Activated naive CD8-positive, alpha-beta T cell treated with anti-CD3 and anti-CD28 coated beads for 36 hours (primary cell): ENCODE measurements at places on chromosomes 3 and 15.

DNA sequence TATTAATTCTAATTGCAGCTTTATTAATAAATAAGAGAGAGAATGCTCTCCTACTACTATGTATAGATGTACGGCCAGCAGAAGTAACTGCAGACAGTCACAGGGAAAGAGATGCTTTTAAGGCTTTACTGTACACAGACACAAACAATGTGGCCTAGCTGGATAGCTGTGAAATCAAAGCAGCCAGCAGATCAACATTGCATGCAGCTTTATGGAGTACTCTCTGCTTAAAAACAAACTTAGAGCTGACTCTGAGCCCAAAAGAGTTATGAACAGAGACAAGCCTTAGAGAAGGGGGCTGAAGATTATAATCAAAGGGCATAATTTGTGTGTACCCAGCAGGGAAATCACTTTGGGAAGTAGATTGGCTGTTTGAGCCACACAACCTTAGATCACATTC lies 47.2 kb downstream of the CADM2 start:
- DNase-seq = no peak

DNA sequence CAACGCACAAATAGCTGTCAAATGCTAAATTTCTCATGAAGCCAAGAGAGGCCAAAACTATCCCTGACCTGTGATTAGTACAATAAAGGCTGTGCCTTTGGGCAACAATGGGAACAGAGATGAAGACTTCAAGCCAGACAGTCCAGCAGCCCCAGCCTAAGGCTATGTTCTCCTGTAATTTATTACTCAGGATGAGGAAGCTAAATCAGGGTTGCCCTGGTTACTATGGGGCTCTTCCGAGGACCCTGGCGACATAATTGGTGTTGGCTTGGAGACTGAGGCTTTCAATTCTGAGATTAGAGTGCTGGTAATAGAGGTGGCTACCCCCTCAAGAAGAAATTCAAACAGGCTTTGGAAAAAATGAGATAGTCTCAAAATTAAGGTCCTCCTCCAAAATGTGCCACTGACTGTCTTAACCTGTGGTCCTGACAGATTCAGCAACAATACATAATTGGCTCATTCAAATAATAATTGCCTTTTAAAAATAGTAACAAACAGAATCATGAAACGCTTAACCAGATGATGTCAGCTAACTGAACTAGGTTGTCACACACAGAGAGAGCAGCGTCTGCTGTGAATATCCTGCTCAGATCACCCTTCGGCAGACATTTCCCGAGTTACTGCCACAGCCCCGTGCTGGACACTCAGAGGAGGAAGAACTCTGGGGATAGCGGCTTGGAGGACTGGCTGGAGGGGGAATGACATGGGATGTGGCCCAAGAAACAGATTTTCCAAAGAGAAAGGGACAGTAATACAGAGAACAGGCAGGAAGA lies 43.0 kb downstream of the NSMCE3 start:
- no peak for DNase-seq

DNA sequence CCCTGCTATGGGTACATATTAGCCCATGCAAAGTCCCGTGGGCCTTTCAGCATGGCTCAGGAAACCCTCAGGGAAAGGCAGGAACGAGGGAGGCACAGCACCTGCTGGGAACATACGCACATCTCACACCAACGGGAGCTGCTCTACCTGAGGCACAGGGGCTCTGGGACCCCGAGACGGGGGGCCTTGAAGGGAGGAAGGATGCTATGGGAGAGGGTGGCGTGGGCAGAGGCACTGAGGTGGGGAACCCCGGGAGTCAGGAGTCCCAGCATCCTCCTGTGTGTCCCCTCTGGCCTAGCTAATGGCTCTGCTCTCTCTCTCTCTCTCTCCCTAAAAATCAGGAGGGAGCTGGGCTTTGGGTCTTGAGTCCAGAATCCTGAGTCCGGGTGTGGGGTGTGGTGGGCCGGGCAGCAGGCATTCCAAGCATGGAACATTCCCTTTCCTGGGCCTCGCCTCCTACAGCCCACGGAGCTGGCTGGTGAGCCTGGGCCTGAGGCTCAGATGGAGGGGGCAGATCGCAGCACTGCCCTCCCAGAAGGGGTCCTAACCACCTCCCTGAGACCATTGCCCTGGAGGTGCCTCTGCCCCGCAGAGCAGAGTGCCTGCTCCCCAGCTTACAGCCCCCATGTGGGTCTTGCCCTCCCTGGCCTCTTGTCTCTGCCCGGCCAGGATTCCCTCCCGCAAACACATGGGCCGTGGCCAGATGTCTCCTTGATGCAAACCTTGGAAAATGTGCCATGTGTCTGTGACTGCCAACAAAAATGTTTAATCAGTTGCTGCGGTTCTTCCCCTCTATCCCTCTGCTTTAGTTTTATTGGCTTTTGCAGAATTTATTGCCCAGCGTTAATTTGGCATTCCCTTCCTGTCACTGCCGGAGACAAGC lies 101.6 kb downstream of the TMEM266 start:
- no peak for DNase-seq

- DNase-seq = no peak
Measured at GRCh38 chr3:168248383-168249204, 152.9 kb upstream of the GOLIM4 start.

DNA sequence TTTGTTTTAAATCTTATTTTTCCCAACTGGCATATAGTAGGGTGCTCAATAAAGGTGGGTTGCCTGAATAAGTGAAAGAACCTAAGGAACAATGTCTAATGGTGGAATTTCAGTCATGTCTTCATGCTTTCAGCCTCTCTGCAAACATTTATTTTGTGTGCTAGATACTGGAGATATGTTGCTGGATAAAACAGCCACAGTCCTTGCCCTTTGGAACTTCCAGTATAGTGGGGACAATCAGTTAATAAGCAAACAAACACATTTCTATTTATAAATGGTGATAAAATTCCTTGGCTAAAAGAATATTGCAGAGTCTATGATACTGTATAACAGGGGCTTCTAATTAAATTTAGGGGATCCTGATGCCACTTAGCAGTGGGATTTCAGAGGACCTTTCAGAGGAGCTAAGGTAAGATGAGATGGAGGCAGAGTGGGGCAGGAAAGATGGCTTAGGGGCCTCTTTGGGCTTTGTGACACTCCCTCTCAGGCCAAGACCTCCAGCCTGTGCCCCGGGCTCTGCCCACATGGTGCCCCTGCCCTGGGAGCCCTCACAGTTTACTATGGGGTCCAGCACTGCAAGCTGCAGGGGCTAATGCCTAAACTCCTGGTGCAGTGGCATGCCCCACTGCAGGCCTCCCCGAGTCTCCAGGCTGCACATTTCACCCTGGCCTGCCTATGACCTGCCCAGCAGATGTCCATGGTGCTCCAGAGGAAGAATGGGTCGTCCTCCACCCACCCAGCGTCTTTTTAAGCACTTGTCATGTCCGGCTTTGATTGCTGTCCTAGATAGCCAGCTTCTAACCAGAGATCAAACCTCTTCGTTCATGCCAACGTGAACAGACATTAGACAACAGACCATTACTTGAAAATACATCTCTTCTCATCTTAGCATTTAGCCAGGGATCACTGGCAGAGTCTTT lies 61.6 kb upstream of the PRR23C start:
- no peak for DNase-seq

DNA sequence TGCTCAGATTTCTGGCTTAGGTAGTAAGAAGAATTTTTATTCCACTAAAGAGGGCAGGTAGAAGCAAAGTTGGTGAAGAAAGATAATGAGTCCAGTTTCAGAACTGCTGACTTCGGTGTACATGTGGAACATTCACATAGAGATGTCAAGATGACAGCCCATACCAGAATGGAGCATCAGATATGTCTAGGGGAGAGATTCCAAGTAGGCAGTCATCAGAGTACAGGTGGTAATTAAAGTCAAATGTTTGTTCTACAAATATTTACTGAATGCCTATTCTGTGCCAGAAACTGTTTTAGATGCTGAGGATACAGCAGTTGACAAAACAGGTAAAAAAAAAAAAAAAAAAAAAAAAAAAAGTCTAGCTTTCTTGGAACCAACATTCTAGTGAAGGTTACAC lies 81.9 kb downstream of the FGF12 start:
- DNase-seq = no peak

GRCh38 chr15:37056177-37057121 lies 43.9 kb downstream of the MEIS2 start:
- DNase-seq = no peak

GRCh38 chr3:70742081-70742480 lies 429.6 kb upstream of the MDFIC2 start:
- no peak for DNase-seq

- DNase-seq = no peak
Measured at GRCh38 chr15:67307156-67307555, 52.6 kb downstream of the IQCH start.

DNA sequence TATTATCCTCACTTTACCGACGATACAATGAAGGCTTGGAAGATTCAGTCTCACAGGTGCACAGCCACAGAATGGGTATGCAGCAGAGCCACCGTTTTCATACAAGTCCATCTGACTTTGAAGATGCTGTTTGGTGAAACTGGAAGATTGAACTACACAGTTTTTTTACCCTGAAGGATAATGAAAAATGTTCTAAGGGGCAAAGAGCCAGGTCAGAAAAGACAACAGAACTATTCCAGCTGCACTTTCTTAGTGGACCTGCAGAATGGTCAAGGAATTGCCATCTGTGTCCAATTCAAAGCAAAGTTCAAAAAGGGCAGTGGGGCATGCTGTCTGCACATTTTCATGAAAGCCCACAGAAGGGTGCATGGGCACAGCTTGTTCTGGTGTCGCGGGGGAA lies 127.6 kb upstream of the PDZRN3 start:
- no peak for DNase-seq

DNA sequence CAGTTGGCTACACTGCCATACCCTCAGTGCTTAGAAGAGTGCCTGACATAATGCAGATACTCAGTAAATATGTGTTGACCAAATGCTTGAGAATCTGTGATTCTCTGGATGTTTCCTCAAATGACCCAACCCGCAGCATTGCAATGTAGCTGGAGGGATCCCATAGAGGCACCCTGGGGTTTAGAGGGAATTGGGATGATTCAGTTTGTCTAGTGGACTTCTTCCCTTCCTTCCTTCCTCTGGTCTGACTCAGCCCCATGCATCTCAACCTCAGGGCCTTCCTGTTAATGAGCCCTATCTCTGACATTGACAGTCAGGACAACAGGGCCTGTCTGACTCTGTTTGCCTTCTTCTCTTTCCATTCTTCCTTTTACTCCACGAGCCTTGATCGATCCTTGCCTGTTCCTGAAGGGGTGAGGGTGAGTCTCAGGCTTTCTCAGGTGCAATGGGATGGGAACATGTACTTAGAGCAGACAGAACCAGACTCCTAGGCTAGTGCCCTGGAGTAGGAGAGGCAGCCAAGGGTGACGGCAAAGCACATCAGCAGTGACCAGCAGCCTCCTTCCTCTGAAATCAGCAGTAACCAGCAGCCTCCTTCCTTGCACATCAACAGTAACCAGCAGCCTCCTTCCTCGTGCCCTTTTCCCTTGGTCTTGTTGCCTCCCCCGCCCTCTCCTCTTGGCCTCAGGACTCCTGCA lies 78.2 kb downstream of the DGKG start:
- DNase-seq = no peak

DNA sequence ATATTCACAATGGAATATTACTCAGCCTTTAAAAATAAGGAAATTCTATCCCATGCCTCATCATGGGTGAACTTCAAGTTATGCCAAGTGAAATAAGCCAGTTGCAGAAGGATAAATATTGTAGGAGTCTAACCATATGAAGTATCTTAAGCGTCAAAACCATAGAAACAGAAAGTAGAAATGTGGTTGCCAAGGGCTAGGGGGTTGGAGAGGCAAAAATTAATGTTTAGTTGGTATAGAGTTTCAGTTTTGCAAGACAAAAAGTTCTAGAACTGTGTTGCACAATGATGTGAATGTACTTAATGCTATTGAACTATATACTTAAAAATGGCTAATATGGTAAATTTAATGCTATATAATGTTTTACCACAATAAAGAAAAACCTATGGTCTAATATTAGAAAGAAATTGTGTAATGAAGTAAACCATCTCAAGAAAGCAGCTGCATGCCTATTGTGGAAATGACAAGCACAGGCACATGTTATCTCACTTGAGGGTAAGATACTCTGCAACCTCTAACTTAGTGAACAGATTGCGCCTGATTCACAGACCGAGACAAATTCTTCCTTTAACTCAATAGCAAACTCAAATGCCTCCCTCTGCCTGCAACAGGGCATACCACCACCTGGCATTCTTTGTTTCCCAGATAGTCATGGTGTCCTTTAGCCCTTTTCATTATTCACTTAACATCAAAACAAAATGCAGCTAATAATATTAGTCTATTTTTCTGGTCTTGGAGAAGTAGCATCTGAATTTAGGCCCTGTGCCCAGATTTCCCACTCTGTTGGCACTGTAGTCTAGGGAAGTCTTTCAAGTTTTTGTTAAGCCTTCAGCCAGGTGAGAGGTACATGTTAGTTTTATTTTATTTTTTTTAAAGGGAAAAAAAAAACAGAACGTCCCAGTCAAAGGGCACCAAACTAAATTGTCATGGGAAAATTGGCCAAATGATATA lies 80.2 kb upstream of the ACP3 start:
- DNase-seq = no peak

DNA sequence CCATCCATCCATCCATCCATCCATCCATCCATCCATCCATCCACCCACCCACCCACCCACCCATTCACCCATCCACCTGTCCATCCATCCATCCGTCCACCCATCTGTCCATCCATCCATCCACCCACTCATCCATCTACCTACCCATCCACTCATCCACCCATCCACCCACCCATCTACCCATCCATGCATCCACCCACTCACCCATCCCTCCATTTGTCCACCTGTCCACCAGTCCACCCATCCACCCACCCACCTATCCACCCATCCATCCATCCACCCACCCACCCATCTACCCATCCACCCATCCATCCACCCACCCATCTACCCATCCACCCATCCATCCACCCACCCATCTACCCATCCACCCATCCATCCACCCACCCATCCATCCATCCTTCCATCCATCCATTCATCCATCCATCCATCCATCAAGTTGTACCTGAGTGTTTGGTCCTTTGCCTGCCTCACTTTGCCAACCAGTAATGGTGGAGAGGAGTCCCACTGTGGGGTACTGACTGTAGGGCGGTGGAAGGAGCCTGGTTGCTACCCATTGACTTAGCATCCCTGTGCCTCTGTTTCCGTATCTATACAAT lies 17.3 kb downstream of the PSTPIP1 start:
- no peak for DNase-seq

- no peak for DNase-seq
Measured at GRCh38 chr15:54131410-54131809, 153.2 kb downstream of the UNC13C start.

DNA sequence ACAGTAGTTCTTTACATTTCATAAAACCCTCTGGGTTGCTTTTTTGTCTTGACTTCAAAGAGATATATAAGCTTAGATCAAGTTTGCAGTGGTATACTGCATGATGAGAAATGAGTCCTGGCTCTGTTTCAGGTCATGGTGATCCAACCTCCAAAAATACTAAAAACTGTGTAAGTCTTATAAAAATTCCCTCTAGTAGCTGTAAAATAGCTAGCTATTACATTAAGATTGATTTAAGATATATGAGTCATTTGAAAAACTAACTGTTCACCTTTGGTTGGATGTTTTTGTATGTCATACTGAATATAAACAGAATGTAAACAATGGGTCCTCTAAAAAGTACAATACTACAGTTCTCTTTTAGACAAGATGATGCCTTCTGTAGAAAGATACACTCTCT lies 879.2 kb downstream of the ROBO1 start:
- no peak for DNase-seq
